ENCODE measurements at places on chromosomes 12 and 14.
A peak's percentile ranks its signal among the peaks of the same experiment; 100 is the strongest.

- no peak for DNase-seq
Observed at GRCh38 chr14:61542848-61543790, 152.2 kb upstream of the HIF1A start.

DNA sequence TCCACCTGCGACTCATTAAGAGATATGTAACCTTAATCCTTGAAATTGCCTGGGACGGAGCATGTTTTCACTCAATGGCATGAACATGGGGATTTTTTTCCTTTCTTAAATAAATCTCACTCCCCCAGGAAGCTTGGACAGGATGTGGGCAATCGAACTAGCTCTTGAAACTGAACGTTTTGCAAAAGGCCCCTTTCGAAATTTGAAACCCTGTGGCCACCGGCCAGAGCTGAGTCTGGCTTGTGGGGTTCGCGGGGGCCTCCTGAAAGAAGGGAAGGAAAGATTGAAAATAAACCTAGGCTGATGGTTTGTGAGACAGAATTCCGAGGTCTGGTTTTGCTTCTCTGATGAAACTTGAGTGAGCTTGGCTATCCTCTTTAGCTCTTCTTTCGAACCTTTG lies 101.4 kb upstream of the RTL1 start:
- no peak for DNase-seq

GRCh38 chr14:44609876-44610510 lies 102.9 kb upstream of the FSCB start:
- DNase-seq = no peak

DNA sequence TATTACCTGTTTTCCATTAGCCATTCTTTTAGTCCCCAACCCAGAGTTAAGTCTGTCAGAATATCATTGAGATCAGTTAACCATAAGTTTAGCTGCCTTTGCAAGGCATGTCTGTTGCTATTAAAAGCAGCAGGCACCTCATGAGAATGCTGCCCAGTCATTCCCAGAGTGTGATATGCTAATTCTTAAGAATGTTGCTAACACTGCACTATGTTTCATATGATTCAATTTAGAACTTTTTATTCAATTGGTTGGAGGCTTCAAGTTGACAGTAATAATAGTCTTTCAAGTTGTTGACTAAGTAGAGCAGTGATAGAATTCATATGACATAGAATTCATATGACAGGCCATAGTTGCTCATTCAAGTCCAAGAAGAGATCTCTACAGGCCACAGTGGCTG lies 292.3 kb downstream of the FUT8 start:
- DNase-seq = no peak

GRCh38 chr14:24321212-24321975 lies 10.1 kb downstream of the LTB4R start:
- DNase-seq = no peak

- DNase-seq = no peak
Observed at GRCh38 chr12:52817699-52818238, 3.9 kb upstream of the KRT4 start.

DNA sequence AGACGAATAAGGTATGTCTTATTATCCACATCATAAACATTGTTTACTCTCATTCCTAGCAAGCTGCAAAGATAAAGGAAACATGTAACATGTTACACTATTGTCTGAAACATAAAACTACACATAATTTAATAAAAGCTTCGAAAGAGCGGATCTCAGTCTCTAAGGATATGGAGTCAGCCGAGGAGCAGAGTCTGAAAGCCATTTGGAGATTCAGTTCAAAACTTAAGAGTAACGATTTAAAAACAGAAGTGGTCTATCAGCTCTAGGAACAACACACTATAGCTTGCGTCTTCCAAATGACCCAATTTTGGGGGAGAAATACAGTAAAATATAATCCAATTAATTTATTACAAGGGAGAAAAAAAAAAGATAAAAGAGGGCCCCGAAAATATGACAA lies 775 bp downstream of the NEMF start:
- DNase-seq = no peak

DNA sequence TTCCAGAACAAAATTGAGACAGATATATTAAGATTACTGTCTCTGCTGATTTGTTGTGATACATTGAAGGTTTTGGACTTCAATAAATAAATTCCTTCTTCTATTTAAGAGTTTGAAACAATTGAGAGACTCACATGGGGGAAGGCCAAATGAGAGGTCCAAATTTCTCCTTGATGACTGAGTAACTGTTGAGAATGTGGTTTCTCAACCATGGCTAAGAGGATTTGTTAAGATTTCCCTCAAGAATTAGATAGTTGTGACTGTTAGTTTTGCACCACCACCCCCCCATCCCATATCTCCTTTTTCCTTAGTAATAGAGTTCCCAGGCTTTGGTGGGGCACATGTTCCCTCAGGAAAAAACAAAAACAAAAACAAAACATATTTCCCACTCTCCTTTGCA lies 47.7 kb upstream of the IGF1 start:
- DNase-seq = no peak

DNA sequence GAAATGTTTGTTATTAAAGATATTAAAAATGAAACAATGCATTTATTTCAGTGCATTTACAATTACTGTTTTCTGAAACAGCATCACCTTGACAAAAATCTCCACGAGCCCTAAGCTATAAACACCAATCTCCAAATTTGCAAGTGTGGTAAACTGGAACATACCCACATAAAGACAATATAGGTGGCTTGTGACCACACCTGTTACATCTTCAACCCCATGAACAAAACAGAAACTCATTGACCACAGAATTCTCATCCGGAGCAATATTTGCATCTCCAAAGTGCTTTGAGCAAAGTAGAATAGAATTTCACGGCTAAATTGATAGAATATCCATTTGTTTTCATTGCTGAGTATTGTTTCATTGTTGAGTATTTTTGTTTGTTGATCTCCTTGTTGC lies 375.2 kb upstream of the FLRT2 start:
- DNase-seq = no peak

GRCh38 chr14:75711796-75712211 lies 50.8 kb downstream of the TTLL5 start:
- no peak for DNase-seq

DNA sequence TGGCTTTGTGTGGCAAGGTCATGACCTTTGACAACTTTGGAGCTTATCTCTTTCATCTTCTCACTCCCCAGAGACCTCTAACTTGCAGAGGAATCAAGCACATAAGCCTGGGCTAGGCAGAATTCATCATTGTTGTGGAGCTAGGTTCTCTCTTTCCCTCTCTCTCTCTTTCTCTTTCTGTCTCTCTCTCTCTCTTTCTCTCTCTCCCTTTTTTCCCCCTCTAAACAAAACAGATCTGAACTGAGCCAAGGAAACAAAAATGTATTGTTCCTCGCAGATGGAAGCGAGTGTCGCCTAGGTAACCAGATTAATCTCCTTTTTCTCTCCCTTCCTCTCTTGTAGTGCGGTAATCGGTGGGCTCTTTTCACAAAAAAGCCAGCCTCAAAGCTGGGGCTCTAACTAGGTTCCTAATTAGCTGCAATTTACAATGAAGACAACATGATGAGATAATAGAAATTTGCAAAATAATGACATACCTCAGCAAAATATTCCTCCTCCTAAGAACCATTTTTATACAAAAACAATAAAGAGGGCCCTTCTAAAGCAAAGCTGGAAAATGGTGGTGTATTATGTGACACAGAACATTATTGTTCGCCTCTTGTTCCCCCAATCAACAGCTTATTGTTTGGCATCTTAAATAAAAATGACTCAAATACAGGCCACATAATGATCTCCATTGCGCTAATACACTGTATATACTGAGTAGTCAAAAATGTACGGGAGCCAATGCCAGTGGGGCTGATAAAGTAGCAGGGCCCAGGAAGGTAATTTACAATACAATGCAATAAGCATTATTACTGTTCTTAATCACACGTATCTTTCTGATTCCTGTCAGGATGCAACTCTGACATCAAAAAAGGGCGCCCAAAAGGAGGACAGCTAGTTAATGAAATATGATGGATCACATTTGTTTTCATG lies 65.7 kb upstream of the SOX5 start:
- DNase-seq = no peak

GRCh38 chr12:130353081-130353480 lies 15.4 kb downstream of the PIWIL1 start:
- no peak for DNase-seq

DNA sequence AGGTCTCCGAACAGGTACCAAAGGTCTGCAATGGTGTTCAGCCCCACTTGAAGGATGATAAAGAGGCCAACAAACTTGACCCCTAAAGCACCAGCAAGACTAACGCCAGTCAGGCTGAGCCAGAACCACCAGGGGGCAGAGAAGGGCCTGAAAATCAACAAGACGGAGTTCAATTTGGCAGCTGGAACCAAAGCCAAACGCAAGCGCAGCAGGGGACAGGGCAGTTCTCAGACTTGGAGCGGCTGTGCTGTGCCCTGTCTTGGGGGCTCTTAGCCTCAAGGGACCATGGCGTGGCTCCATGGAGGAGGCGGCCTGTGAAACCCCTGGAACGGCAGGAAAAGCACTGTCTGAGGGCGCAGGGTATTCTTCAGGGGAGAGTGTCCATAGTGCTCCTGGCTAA lies 19.6 kb downstream of the POMT2 start:
- DNase-seq = peak; percentile 59

DNA sequence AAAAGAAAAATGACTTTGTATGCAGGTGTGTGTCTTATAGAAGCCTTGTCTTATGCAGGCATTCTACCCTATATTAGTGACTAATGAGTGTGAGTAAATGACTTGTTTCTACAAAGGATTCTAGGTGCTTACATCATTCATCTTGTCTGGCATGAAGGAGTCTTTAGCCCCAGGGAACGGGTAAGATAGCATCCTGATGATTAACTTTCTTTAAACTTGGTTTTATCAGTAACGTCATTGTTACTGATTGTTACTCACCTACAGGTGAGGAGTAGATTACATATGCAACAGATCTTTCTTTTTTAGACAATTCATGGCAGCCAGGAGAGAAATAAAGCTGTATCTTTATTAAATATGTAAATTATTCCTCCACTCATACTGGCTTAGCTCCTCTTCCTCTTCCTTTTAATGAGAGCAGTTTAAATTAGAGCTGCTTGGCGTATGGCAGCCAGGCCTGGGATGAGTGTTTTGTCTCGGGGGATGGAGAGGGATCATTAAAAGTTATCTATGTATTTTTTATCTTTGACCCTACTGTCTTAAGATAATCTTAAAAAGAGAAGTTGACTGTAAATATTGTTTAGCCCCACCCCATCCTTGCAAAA lies 57.2 kb upstream of the ATP2A2 start:
- no peak for DNase-seq

- no peak for DNase-seq
Observed at GRCh38 chr12:12901158-12901791, 9.9 kb downstream of the GPRC5A start.

GRCh38 chr12:121992059-121992879 lies 29.4 kb upstream of the BCL7A start:
- DNase-seq = peak; percentile 29

GRCh38 chr12:52739963-52740362 lies 36.6 kb upstream of the KRT77 start:
- DNase-seq = no peak

GRCh38 chr14:65927931-65928356 lies 515.4 kb downstream of the FUT8 start:
- DNase-seq = peak; percentile 63

GRCh38 chr12:11752403-11753149 lies 103.1 kb downstream of the ETV6 start:
- no peak for DNase-seq

DNA sequence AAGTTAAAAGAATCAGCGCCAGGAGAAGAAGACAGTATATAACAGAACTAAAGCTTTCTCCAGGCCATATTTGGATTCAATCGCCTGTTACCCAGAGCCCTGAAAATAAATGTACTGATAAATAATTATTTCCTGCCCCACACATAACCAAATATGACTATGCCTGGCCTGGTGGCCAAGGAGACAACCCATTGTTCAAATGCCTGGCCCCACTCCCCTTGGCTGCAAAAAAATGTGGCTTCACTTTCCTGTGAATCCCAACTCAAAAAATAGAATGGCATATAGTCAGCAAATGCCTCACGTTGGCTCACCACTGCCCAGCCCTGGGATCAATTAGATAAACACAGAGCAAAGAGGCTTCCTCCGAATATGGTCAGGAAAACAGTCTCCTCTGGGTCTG lies 472.1 kb downstream of the BCL11B start:
- DNase-seq = no peak

DNA sequence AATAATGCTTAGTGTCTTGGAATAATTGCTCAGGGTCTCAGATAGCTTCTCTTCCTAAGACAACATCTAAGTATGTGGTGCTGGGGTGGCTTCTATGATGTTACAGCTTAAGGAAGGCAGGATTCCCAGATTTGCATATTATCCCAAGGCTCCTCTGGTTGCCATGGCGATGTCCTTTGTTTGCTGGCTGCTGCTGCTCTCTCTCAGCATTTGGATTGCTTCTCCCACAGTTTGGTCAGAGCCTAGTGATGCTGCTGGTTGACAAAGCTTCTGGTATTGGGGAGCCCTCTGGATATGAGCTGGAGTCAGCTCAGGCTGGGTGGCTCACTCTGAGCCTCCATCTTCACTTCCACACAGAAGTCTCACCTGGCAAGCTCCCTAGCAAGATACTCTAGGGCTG lies 56.4 kb upstream of the FBXO33 start:
- DNase-seq = no peak

GRCh38 chr12:106436164-106436563 lies 78.6 kb downstream of the POLR3B start:
- no peak for DNase-seq

DNA sequence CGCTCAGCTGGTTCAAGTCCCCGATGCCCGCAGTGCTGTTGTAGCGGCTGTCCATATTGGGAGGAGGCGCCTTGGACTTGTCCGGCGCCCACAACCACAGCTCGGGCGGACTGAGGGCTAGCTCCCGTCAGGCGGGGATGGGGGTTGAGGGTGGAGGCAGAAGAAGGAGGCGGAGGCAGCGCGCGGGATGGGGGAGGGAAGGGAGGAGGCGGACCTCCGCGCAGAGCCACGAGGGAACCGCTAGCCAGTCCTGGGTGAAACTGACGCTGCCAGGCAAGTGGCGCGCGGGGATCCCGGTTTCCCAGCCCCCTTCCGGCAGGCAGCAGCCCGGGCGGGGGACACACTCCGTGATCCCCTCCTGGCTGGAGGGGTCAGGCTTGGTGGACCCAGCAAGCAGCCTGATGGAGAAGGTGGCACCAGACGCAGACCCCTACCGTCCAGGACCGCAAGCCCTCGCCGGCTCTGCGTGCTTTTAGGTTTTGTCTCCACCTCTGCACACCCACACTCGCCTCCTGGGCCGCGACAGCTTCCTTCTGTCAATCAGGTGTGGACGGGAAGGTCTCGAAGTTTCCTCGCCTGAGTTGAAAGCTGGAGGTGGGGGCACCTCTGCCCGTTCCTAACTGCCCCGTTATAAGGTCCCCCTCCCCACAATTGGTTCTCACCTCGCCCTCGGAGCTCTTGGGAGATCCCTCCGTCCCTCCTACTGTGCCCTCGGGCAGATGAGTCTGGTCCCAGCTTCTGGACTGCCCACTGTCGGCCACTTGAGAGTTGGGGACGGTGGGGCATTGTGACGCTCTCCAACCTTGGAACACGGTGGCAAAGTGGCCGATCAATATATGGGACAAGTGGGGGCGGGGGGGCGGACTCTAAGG lies at the start of gene CPNE8:
Gene CPNE8 (minus strand): TSS at position 112 of the 872 bp plus-strand sequence. CDS start 57 bp downstream, at position 55.
- no peak for DNase-seq

DNA sequence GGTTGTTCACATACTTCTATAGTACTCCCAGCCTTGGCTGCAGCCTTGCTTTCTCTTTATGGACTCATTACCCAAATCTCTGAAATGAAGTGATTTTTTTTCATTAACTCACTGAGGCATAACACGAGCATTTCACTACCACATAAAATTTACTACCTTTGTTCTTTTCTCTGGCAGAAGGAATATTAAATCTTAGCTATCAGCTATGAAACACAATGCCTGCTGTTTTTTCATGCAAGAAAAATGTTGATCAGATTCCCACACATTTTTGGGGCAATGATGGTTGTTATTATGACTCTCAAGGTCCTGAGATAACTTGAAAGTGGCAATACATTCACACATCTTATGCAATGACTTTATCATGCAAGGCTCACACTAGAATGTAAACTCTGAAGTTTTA lies 225.3 kb upstream of the ATP2B1 start:
- DNase-seq = no peak

All from T-cell (primary cell).